ENCODE measurements at places on chromosomes 12 and 14. TPM values are rescaled to one million over a fixed set of nuclear protein-coding genes. Genes with fewer than 3 reads are reported as not detected.
A peak's percentile ranks its signal among the peaks of the same experiment; 100 is the strongest.

- DNase-seq: no peak
These were observed 18.0 kb downstream of the TNFAIP2 start for GRCh38 chr14:103141117-103141796.

DNA sequence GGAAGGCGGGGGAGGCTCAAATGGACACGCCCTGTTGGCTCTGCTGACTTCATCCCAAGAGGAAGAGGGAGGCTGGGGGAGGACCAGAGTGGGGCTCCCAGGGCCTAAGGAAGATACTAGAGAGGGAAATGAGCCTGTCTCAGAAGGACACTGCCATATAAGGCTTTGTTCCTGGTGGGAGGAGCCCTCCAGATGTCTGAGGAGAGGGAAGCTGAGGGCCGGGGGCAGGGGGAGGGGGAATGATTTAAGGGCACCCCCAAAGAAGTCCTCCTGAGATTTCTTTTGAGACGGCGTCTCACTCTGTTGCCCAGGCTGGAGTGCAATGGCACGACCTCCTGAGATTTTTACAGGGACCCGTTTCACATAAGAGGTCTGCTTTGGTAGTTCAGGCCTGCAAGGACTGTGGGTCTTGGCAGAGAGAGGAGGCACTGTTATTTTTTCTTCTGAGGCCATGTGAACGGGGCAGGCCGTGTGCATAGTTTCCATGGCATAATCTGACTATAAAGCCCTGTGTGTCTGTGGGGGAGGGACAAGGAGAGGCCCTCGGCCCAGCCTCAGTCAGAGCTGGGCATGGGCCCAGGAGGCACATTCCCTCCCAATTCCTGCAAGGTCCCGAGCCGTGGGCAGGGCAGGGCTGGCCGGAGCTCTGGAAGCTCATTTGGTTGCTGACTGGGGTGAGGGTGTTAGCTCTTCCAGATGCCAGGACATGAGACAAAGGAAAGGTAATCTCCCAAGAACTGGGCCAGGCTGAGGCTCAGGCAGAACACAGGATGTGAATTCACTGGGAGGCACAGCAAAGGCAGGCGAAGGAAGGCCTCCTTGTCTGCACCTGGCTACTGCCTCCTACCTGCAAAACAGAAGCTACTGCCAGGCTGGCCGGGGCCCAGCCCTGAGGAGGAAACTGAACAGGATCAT is 22.2 kb upstream of the PLEKHG3 start:
- DNase-seq: peak; percentile 59

DNA sequence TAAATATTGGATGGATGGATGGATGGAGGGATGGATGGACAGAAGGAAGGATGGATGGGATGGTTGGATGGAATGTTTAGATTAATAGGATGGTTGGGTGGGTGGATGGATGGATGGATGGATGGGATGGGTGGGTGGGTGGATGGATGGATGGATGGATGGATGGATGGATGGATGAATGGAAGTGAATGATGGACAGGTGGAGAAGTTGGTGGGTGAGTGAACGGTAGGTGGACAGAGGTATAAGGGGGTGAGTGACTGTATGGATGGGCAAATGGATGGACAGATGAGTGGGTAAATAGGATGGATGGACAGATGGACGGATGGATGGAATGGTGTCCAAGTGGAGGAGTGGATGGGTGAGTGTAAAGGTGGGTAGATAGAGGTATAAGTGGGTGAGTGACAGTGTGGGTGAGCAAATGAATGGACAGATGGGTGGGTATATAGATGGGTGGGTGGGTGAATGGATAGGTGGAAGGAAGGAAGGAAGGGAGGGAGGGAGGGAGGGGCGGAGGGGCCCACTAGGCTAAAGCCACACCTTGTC is 41.9 kb downstream of the HRK start:
- DNase-seq: no peak

MANSC1 gene
- total RNA-seq: 1.9 TPM

- DNase-seq: no peak
These were observed 22.7 kb upstream of the ANKRD9 start for GRCh38 chr14:102532204-102532658.

ISCA2 gene
- 20.1 TPM for total RNA-seq

RNFT2 gene
- total RNA-seq: 36.0 TPM

DNA sequence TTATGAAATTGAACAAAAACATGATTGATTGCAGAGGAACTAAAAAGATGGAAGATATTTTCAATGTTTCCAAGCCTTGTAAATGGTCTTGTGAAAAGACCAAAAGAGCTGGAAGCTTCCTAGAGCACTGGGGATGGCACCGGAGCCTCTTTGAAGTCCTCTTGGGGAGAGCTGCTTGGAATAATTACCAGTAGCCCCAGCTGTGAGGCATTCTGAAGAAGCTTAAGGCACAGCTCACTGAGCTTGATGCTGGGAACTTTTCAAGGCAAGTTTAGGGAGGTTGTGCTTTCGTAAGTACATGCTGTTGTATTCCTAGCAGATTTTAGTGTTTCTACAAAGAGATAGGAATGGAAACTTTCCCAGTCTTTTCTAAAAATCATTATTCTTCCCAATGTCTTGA is 13.9 kb downstream of the PDZRN4 start:
- DNase-seq: no peak

DNA sequence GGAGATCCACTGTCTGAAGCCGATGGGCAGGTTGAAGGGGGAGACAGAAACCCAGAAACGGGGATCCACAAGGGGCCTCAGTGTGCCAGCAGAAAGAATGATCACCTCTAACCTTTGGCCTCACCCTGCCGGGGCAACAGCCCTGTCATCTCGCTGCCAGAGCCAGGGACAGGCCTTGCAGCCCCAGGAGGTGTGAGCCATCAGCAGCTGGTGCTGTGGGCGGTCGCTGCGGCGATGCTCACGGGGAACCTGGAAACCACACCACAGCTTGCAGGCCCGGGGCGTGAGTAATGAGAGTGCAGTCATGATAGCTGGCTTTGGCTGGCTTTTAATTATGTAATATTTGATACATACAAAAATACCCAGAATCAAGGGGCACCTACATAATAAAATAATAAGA is 4.7 kb upstream of the TTC7B start:
- DNase-seq: peak; percentile 48

Measured in occipital lobe (tissue), 3 donors.